ENCODE measurements at places on chromosomes 11 and 22. TPM values are rescaled to one million over a fixed set of nuclear protein-coding genes. Genes with fewer than 3 reads are reported as not detected.
A peak's percentile ranks its signal among the peaks of the same experiment; 100 is the strongest.

DNA sequence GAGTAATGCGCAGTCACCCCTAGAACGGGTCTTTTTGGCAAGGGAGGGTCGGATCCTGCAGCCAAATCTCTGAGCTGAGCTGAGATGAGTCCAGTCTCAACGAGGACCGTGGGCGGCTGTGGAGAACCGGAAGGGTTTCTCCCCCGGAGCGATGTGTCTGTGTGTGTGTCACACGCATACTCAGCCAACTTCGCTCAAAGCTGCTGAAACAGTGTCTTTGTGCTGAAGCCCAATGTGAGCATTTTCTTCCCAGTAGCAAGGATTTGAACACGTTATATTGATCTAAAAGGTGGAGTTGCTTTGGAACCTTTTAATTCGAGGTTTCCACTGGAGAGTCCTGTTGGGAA, 1.4 kb upstream of the CELSR1 start:
- DNase-seq, result no peak

DNA sequence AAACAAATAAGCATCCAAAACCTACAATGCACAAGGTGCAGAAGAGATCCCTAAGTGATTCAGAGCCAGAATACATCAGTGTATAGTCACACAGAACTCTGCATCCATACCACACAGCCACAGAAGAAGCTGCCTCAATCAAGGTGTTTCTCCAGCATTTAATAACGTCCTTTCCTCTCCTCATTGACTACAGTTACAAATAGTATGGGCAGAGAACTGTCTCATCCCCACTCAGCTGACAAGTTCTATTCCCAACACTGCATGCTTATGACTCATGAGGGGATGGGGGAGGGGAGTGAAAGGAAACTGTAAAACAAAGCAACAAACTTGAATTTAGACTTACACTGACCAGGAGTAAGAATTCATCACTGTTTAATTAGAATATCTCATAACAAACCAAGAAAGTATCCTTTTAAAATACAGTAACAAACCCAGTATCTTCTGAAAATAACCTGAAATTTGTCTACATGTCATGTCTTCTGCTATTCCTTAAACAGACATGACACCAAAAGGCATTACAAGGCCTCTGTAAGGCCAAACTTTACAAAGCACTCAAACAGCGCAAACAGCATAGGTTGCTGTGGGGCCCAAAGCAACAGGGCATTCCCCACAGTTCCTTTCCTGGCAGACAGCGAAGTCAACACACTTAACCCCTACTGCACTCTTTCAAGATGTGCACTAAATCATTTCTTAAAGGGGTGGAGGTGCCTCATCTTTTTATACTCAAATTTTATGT, 29.3 kb downstream of the CELF1 start:
- no peak for DNase-seq

GRCh38 chr11:34332524-34332923, 25.3 kb downstream of the ABTB2 start:
- no peak for DNase-seq

DNA sequence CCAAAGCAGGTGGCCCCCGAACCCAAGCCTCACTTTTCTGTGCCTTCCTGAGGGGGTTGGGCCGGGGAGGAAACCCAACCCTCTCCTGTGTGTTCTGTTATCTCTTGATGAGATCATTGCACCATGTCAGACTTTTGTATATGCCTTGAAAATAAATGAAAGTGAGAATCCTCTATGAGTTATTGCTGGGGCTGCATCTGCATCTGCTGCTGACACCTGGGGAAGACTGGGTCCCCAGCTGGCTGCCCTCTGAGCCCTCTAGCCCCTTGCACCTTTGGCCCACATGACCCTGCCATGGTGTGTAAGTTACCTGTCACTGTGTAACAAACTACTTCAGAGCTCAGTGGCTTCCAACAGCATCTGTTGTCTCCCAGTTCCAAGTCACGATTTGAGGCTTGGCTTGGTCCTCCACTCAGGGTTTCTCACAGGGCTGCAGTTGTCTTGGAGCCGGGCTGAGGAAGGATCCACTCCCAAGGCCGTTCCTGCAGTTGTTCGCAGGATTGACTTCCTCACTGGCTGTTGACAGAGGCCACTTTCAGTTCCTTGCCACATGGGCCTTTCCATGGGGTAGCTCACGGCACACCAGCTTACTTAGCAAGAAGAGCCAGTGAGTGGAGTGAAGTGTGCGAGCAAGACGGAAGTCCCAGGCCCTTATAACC, 13.5 kb upstream of the UVRAG start:
- DNase-seq, result no peak

DNA sequence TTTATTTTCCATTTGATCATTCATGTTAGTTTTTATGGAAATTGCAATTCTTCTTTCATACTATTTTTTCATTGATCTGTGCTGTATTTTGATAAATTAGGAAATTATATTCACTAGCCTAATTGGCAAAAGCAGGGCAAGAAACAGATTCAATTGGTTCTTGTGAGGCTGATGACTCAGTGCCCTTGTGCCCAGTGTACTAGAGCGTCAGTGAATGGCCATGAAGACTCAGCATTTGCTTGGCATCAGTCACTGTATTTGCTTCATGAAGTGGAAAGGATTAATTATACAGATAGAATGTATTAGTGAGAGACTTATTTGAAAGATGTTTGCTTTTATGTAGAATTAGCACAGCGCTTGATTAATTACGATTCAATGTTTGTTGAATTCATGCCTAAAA, 31.8 kb downstream of the MRGPRX1 start:
- DNase-seq, result no peak

GRCh38 chr11:35752115-35752514, 89.5 kb downstream of the TRIM44 start:
- DNase-seq, result no peak

- peak; percentile 41 for DNase-seq
These were observed 18.6 kb downstream of the TP53AIP1 start for GRCh38 chr11:128924104-128924503.

DNA sequence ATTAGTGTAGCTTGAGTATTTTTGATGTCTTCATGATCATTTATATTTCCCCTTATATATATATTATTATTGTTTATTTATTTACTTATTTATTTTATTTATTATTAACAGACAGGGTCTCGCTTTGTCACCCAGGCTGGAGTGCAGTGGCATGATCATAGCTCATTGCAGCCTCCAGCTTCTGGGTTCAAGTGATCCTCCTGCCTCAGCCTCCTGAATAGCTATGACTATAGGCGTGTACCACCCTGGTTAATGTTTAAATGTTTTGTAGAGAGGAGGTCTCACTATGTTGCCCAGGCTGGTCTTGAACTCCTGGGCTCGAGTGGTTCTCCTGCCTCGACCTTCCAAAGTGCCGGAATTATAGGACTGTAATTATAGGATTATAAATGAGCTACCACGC, 10.2 kb downstream of the ADM start:
- DNase-seq, result no peak

DNA sequence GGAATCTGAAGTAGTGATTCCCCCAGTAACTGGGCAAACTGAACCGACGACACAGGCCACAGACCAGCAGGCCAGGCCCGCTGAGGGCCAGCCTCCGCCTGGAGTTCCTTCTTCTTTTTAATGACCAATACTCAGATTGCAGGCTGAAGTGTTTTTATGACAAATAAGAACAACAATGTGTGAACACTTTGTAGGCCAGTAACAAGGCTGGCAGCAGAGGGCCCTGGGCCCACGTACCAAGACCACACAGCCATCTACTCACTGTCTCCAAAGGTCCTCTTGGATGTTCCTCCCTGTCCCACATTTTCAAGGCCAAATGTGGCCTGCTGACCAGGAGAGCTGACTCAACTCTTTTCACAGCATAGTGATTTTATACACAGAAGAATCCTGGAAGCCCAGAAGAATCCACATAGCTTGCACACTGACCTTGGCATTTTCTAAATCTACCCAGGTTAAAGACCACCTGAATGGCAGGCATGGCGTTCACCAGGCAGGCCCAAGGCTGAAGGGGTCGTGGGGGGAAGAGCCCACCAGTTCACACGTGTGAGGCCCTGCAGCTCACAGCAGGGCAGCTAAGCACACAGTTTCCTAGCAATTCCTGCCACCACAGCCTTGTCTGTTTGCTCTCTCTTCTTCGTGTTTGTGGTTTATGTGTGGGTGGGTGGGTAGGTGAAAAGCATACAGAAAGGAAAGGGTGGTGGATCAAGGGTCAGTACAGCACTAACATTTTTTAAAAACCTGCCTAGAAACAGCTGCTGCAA, 13.3 kb downstream of the SMCO4 start:
- DNase-seq, result no peak

GRCh38 chr11:132895340-132895739, 637.0 kb downstream of the OPCML start:
- DNase-seq, result peak; percentile 66

GRCh38 chr11:101043940-101044339, 85.7 kb downstream of the PGR start:
- no peak for DNase-seq

DNA sequence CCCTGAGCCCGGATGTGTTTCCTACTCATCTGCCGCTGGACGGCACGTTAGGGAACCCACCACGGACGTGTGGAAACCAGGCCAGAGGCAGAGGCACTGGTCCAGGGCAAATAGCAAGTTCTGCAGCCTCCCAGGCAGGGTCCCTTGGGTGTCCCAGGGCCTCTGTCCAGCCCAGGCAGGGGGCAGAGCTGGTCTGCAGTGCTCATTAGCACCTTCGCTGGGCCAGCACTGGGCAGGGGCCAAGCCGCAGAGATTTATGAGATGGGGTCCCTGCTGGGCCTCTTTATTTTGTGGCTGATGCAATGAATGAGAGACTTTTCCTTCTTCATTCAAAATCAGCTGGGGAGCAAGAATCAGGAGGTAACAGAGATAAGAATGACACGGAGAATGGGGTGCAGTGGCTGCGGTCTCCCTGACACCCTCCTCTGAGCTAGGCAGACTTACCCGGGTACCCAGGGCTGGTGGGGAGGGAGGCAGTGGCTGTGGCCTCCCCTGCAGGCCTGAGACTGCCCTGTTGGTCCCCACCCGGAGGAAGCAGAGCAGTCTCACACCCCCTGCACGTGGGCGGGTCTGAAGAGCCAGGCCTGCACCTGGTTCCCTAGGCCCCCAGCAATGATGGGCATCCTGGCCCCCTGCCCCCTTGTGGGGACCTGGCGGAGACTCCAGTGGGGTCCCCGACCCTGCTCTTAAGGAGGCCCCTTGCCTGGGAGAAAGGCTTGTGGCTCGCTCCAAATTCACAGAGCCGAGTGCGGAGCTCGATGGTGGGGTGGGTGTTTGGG, 14.0 kb upstream of the PARVG start:
- peak; percentile 71 for DNase-seq

DNA sequence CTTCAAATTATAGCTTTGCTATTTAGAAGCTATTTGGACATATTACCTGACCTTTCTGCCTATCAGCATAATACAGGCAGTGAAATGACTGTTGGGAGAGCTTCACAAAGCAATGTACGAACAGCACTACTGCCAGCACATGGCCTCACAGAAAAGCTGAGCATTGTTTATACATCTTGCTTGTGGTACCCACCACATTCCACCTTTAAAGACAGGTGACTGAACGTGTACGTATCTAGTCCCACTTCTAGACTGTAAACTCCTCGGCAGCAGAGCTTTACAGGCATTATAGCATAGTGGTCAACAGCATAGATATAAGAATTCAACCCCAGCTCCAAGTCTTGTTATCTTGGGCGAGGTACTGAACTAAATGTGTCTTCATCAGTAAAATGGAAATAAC, 1.6 kb downstream of the JOSD1 start:
- no peak for DNase-seq

DNA sequence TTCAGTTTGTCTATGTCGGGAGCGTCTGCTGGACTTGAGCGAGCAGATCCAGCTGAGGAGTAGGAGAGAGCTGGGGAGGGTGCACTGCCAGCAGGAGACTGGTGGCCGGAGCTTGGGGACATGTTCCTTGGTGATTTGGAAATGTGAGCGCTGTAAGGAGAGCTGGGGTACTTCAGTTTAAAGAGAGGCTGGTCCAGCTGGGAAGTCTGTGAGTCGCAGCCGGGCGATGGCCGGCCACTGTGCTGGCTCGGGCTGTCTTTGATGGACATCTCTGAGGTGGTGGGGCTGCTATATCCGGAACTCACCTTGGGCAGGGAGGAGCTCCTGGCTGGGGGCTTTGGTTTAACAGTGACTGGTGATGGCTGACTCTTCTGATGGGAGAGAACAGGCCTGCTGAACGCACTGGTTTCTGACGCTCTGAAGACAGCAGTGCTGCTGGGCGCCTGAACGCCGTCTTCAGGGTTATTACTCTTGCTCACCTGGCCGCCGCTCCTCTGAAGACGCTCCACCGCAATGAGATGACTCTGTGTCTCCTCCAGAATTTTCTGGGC, 63.6 kb upstream of the PITPNB start:
- DNase-seq, result no peak

DNA sequence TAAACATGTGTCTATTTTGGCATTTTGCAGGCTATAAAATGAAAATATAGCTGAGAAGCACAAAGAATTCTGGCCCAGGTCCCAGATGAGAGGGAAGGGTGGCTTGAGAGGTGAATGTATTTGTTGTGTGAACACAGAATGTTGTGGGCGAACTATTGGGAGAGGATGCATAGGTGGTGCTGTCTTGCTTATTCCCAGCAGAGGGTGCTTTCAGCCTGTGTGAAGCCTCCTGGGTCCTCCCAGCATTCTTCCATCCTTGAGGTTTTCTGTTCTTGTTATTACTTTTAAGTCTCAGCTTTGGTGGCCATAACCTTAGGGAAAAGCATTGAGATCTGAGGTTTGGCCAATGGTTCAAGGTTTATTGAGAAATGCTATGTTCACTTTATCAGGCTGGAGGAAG, 108.7 kb upstream of the SNX19 start:
- DNase-seq, result no peak

DNA sequence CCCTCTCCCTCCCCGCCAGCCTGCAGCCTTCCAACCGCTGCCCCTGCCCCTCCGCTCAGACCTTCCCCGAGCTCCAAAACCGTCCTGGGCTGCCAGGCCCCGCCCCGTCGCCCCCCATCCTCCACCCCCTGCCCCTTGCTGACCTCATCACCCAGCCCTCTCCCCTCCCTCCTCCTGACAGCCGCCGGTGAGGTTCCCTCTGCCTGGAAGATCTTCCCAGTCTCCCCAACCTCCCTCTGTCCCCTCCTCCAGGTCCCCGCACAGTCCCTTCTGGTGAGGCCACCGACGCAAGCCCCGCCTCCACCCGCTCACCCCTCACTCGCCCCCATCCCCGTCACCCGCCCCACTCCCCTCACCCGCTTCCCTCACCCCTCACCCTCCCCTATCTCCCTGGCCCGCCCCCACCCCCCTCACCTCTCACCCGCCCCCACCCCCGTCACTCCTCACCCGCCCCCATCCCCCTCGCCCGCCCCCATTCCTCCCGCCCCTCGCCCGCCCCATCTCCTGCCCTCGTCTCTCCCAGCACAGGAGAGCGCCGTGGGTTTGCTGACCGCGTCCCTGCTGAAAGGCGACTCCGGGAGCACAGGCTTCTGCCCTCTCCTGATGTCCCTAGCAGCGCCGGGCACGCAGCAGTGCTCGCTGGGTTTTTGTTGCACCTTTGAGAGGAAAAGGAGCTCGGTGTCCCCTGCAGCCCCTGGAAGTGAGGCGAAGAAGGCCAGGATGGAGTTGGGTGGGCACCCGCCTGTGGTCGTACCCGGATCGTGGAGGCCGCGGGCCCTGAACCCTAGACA, 16.4 kb upstream of the UPK3A start:
- DNase-seq, result peak; percentile 85

Gene THY1
- polyA plus RNA-seq, result 240 TPM

Gene ZNF215
- polyA plus RNA-seq, result 0.56 TPM

Gene OR8D1
- polyA plus RNA-seq, result not detected

Gene MGAT3
- 2.7 TPM for polyA plus RNA-seq

Gene MAJIN
- polyA plus RNA-seq, result 0.80 TPM

Gene KRTAP5-2
- not detected for polyA plus RNA-seq

Gene DNAJB7
- polyA plus RNA-seq, result not detected
